ENCODE measurements at places on chromosomes 16 and 17.

GRCh38 chr16:81994485-81994884, 16.8 kb downstream of the SDR42E1 start:
- no peak for DNase-seq

GRCh38 chr17:34673516-34673915, 94.1 kb downstream of the TMEM132E start:
- no peak for DNase-seq

DNA sequence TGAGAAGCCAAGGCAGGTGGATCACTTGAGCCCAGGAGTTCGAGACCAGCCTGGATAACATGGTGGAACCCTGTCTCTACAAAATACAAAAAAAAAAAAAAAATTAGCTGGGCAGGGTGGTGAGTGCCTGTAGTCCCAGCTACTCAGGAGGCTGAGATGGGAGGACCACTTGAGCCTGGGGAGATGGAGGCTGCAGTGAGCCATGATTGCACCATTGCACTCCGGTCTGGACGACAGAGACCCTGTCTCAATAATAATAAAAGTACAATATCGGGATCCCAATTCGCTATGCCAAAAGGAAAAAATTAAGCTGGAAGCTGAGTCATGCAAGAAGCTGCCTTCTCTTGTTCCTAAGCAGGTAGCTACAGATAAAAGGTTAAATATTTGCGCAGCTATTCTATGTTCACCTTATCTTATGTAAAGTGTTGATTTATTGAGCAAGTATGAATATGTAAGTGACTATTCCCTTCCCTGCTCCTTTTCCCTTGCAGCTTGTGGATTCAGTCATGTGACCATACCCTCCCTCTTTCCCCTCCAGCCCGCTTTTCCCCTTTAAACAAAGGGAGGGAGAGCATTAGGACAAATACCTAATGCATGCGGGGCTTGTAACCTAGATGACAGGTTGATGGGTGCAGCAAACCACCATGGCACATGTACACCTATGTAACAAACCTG, 112.0 kb downstream of the LITAF start:
- DNase-seq: no peak

- DNase-seq: no peak
Measured at GRCh38 chr16:50709061-50709684, 15.8 kb downstream of the NOD2 start.

- no peak for DNase-seq
Measured at GRCh38 chr17:46013502-46014165, 14.6 kb downstream of the STH start.

GRCh38 chr17:61018938-61019337, 341.3 kb downstream of the BCAS3 start:
- DNase-seq: no peak

DNA sequence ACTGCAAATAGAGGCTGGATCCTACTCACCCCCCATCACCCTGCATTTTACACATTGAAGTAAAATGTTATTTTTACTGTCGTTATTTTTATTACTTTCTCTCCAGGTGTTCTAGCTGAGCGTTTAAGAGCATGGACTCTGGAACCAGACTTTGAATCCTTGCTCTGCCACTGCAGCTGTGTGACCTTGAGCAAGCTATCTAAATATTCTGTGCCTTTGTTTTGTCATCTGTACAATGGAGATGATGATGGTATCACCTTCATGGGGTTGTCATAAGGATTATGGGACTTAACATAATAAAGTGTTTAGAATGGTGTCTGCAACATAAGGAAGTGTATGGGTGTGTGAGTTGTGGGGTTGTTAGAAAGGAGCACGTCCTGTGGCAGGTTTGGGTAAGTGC, 17.8 kb downstream of the MSI2 start:
- no peak for DNase-seq

GRCh38 chr16:54193665-54194333, 92.8 kb downstream of the IRX3 start:
- DNase-seq: no peak

DNA sequence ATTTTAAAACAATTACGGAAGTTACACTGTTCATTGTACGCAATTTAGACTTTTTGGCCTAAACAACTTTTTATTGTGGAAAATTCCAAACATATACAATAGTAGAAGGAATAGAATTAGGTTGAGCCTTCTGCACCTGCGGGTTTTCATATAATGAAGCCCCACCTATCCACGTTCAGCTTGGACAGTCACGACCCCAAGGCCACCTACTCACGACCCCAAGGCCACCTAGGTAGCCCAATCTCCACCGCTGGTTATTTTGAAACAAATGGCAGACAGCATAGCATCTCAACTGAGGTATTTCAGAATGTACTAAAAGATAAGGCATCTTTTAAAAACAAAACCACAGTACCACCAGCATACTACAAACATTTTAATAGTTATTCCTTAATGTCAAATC, 631 bp downstream of the NLRC5 start:
- no peak for DNase-seq

GRCh38 chr17:47983492-47984223, 12.7 kb downstream of the CDK5RAP3 start:
- no peak for DNase-seq

DNA sequence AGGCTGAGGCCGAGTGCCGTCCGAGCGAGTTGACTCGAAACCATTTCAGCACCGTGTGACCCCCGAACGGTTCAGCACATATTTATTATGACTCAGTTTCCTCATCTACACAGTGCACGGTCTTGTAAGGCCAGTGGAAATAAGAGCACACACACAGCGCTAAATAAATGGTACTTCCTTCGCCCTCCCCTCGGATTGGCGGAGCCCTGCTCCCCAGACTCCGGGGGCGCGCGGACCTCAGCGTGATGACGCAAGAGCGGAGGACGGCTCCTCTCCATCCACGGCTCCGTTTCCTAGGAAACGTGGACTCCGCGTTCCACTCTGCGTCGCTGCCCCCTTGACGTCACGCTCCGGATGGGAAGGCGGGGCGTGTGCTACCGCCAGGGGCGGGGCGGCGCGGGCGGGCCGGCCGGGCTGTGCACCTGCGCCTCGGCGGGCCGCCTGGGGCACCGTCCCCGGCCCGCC, at the start of gene PARD6A:
PARD6A (plus strand) TSS at position 397 of the 465 bp plus-strand sequence. CDS start 79 bp downstream, outside the sequence.
- peak; percentile 76 for DNase-seq

DNA sequence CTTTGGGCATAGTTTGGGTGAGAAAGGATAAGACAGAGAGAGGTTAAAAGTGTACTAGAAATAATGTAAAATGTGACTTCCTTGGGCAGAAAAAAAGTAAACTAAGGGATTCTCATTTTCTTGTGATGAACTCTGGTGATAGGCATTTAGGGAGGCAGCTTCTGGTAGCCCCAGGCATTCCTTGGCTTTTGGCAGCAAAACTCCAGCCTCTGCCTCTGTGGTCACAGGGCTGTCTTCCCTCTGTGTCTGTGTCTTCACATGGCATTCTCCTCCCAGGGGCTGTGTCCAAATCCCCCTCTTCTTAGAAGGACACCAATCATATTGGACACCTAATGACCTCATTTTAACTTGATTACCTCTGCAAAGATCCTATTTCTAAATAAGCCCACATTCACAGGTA, 54.7 kb downstream of the HS3ST3B1 start:
- no peak for DNase-seq

DNA sequence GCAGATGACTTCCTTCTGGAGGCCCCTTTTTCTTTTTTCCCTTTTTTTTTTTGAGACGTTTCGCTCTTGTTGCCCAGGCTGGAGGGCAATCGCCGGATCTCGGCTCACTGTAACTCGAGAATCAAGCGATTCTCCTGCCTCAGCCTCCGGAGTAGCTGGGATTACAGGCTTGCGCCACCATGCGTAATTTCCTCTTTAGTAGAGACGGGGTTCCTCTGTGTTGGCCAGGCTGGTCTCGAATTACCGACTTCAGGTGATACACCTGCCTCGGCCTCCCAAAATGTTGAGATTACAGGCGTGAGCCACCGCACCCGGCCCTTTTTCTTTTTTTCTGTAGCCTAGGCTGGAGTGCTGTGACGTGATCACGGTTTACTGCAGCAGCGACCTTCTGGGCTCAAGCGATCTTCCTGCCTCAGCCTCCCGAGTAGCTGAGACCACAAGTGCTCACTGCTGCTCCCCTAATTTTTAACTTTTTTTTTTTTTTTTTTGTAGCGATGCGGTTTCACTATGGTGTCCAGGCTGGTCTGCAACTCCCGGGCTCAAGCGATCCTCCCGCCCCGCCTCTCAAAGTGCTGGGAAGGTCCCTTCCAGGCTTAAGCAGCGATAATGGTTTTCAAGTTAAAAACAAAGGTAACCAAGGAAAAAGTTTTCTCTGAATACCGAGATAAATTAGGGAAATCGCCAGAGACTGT, 956 bp upstream of the IST1 start:
- peak; percentile 4 for DNase-seq

- DNase-seq: no peak
Measured at GRCh38 chr16:66858740-66859396, 14.7 kb downstream of the CA7 start.

DNA sequence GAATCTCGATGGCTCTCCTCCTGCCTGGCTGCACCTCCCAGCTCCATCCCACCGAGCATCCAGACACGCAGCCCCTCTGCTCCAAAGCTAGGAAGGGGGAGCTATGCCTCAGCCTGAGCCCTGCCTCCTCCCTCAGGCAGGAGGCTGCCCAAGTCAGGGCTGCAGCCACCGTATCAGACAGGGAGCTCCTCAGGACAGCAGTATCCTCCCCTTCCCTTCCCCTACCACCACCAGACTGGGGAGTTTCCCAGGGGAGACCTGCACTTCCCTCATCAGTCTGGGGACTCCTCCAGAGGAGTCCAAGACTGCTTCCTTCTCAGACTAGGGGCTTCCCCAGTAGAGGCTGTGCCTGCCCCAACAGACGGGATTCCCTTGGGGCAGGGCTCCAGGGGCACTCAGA, 17.5 kb downstream of the TMEM132E start:
- no peak for DNase-seq

DNA sequence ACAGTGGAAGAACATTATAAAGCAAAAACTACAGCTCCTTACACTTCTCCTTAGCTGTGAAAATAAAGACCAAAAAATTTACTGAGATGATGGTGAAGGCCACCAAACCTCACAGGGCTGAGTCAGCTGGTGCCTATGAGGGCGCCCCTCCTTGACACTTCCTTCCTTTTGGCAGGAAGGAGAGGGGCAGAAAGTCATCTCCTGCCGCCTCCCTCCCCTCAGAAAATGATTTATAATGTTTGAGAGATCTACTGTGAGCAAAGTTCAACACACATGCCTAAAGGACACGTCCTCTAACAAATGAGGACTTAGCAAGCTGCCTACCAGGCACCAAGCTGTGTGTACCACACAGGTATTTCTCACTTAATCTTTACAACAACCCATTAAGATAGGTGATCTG, 245.7 kb downstream of the PRKCA start:
- peak; percentile 28 for DNase-seq
